ENCODE measurements at places on chromosomes 4 and X.

DNA sequence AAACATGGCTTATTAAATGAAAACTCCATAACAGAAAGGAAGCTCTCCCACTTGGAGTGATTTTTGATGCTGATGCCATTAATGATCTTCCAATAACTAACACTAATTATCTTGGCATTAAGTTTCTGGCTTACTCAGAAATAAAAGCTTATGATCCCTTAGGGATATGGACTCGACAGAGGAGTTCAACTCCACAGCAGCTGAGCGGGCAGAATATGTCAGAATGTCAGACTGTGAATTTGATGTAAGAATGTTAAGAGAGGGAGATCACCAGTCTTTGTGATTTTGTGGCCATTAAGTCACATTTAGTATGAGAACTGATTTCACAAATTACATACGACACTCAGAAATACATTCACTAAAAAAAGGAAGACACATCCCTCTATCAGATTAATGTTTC lies 2244.0 kb downstream of the ARAP2 start:
- DNase-seq, result no peak

GRCh38 chrX:84339507-84340364 lies 151.7 kb upstream of the RPS6KA6 start:
- no peak for DNase-seq

- DNase-seq, result no peak
Observed at GRCh38 chr4:128068918-128069317, 7.8 kb downstream of the LARP1B start.

DNA sequence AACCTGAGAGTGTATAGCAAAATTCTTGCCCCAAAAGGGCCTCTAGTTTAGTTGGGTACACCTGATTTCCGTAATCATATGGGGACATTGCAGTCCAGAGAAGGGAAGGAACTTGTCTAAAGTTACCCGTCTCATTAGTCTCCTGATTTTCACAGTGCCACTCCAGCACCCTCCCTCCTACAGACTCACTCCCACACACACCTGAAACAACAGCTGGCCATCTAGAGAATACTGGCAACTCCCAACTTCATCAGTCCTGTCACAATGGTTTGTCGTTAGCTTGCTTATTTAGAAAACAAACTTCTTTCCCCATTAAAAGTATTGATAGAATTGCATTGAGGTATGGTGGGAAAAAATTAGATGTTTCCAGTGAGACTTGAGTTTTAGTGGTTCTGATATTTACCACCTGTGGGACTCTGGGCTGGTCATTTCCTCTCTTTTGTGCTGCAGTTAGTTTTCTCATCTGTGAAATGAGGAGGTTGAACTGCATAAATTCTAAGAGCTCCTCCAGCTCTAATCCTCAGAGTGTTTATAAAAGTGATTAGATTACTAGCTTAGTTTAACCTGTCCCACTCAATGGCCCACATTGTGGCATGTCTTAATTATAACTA lies 1.7 kb downstream of the IL13RA1 start:
- no peak for DNase-seq

DNA sequence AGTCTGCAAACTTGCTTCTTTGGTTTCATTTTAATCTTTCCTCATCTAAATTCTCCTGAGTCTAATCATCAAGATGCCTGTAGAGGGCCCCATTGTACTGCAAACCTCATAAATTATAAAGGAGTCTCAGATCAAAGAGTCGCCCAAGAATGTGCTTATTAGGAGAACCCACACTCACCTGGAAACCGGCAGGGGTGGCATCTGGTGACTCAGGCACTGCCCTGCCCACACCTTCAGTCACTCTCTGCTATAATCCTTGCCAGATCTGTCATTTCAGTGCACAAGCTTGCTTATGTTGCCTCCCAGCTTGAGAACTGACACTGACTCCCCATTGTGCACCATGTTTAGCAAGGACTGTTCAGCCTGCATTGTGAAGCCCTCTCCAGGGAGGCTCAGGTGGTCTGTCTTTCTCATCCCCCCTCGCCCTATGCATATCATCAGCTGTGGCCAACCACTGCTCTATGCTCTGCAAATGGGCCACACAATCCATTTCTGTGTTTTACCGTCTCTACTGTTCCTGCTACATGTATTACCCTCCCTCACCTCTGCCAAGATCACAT lies 12.4 kb downstream of the EPGN start:
- DNase-seq, result no peak

DNA sequence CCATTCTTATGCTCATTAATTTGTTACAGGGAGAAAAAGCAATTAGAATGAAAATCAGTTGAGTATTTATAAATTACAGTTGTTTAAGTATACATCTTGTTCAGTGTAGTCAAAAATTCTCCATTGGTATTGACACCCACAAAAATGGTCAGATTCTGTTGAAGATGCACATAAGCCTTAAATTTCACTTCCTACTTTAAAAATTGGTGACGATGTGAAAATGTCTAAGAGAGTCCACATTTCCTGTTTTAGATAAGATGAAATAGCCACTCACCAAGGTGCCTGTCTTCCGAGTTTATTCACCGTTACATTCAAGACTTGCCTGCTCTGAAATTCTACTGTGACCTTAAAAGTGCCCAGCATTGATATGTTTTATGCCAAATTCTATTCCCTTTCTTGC lies 93.6 kb downstream of the GPR143 start:
- DNase-seq, result no peak

GRCh38 chrX:103503163-103503852 lies 16.0 kb downstream of the RAB40A start:
- DNase-seq, result no peak

GRCh38 chrX:63764946-63765345 lies 20.1 kb downstream of the ARHGEF9 start:
- no peak for DNase-seq

DNA sequence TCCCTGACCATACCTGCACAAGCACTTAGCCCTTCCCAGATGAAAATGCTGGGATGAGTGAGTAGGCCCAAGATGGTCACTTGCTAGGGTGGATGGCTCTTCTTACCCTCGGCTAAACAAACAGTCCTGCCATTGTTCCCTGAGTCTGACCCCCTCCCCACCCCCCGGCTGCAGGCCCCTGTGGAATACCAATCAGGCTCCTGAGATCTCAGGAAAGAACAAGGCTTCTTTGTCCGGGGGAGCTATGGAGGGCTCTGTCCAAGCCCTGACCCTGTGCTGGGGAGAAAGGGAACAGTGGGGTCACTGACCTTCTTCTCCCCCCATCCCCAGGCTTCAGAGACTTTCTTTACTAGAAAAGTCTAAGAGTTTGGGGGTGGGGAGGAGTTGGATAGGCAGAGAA lies 6.0 kb downstream of the PLP1 start:
- no peak for DNase-seq

- no peak for DNase-seq
Observed at GRCh38 chr4:116387937-116388474, 697.4 kb downstream of the TRAM1L1 start.

DNA sequence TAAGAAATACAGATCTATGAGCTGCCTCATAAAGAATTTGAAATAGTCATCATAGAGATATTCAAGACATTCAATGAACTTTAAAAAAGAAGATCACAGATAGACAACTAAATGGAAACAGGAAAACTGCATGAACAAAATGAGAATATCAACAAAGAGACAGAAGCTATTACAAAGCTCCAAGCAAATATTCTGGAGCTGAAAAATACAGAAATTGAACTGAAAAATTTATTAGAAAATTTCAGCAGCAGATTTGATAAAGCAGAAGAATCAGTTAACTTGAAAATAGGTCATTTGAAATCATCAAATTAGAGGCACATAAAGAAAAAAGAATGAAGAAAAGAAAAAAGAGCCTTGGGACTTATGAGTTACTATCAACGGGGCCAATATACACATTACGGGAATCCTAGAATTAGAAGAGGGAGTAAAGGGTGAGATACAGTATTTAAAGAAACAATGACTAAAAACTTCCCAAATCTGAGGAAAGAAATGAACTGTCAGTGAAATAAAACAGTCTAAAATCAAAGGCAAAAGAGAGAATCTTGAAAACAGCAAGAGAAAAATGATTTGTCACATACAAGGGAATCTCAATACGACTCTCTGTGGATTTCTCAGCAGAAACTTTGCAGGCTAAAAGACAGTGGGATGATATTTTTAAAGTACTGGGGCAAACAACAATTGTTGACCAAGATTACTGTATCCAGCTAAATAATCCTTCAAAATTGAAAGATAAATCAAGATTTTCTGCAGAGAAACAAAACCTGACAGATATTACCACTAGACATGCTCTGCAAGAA lies 641.6 kb downstream of the ANKRD50 start:
- DNase-seq, result no peak

- DNase-seq, result no peak
Observed at GRCh38 chr4:86821151-86821550, 28.0 kb downstream of the SLC10A6 start.

Measured in left hindlimb (tissue), 1 donor.